ENCODE measurements at places on chromosomes 13 and 19.

- no peak overlapping the region for H3K4me3 ChIP-seq
- no peaks in the 10 kb centered on the region for H3K27me3 ChIP-seq
- H3K27ac ChIP-seq: peak overlapping the region; percentile 80
- DNase-seq: peak; percentile 80
- no peaks in the 10 kb centered on the region for H3K4me1 ChIP-seq
- no peaks in the 10 kb centered on the region for H3K36me3 ChIP-seq
These were observed 27.2 kb downstream of the RCBTB2 start for GRCh38 chr13:48505597-48506091.

GRCh38 chr19:17866964-17867486, 4.7 kb upstream of the SLC5A5 start:
- no peak overlapping the region for H3K27ac ChIP-seq
- H3K36me3 ChIP-seq: peaks cover 39% of the 10 kb centered on the region
- no peaks in the 10 kb centered on the region for H3K4me1 ChIP-seq
- no peak overlapping the region for H3K4me3 ChIP-seq
- DNase-seq: no peak

DNA sequence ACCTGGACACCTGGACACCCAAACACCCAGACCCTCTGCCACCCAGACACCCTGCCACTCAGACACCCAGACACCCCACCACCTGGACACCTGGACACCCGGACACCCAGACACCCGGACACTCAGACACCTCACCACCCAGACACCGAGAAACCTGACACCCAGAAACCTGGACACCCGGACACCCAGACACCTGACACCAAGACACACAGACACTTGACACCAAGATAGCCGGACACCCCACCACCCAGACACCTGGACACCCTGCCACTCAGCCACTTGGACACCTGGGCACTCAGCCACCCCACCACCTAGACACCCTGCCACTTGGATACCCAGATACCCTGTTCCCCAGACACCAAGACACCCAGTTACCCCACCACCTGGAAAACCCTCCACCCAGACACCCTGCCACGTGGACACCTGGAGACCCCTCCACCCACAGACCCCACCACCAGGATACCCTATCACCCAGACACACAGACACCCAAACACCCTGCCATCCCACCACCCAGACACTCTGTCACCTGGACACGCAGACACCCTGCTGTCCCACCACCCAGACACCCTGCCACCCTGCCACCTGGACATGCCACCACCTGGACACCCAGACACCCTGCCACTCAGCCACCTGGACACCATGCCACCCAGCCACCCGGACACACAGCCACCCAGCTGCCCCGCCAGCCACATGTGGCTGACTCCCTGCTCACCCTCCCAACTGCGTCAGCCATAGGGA, 17.4 kb downstream of the C19orf12 start:
- H3K27me3 ChIP-seq: no peaks in the 10 kb centered on the region
- H3K4me1 ChIP-seq: no peaks in the 10 kb centered on the region
- H3K4me3 ChIP-seq: no peak overlapping the region
- no peak for DNase-seq

GRCh38 chr19:11268783-11269267, 6.5 kb upstream of the DOCK6 start:
- no peak for DNase-seq
- no peak overlapping the region for H3K4me3 ChIP-seq
- no peaks in the 10 kb centered on the region for H3K36me3 ChIP-seq
- H3K27me3 ChIP-seq: no peaks in the 10 kb centered on the region
- no peak overlapping the region for H3K27ac ChIP-seq

GRCh38 chr13:46377554-46377953, 9.5 kb downstream of the RUBCNL start:
- DNase-seq: no peak
- H3K4me3 ChIP-seq: no peak overlapping the region
- no peaks in the 10 kb centered on the region for H3K27me3 ChIP-seq
- no peak overlapping the region for H3K27ac ChIP-seq

- no peaks in the 10 kb centered on the region for H3K36me3 ChIP-seq
- H3K27me3 ChIP-seq: no peaks in the 10 kb centered on the region
- DNase-seq: no peak
- no peak overlapping the region for H3K27ac ChIP-seq
These were observed 883.4 kb upstream of the SPRY2 start for GRCh38 chr13:81224209-81224833.

DNA sequence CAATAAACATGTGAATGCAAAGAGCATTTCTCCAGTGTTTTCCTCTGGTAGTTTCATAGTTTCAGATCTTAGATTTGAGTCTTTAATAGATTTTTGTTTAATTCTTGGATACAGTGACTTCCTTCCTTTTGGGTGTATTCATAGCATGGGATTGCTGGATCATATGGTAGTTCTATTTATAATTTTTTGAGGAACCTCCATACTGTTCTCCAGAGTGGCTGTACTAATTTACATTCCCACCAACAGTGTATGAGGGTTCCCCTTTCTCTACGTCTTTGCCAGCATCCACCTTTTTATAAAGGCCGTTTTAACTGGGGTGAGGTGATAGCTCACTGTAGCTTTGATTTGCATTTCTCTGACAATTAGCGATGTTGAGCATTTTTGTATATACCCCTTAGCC, 9.3 kb upstream of the CALM3 start:
- H3K4me1 ChIP-seq: no peaks in the 10 kb centered on the region
- H3K27ac ChIP-seq: no peak overlapping the region
- H3K27me3 ChIP-seq: no peaks in the 10 kb centered on the region
- no peak for DNase-seq

DNA sequence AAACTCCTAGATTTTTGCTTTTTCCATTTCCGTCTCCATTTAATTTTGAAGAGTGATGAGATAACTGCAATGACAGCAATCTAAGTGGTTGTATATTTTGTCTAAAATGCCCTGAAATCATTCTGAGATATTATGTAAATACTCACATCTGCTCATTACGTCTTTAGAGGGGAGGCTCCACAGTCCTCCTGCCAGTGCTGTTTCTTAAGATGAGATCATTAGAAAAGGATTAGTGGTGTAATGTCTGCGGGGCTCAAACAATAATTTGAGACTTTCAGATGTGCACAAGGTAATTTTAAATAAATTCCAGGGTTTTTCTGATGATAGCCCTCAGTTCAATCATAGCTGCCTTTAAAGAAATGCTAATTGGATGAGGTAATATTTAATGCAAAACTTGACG, 437.9 kb downstream of the FOXO1 start:
- no peak overlapping the region for H3K27ac ChIP-seq
- no peaks in the 10 kb centered on the region for H3K36me3 ChIP-seq
- DNase-seq: no peak

GRCh38 chr19:1587872-1588271, 4.8 kb downstream of the MBD3 start:
- H3K4me3 ChIP-seq: no peak overlapping the region
- H3K36me3 ChIP-seq: peaks cover 11% of the 10 kb centered on the region
- no peak overlapping the region for H3K27ac ChIP-seq
- peaks cover 20% of the 10 kb centered on the region for H3K4me1 ChIP-seq
- DNase-seq: no peak

- peak overlapping the region; percentile 45 for H3K27ac ChIP-seq
- DNase-seq: no peak
- peaks cover 54% of the 10 kb centered on the region for H3K36me3 ChIP-seq
- no peaks in the 10 kb centered on the region for H3K27me3 ChIP-seq
These were observed 11.3 kb downstream of the PLEKHF1 start for GRCh38 chr19:29676586-29676985.

- peak overlapping the region; percentile 88 for H3K4me3 ChIP-seq
- H3K36me3 ChIP-seq: no peaks in the 10 kb centered on the region
- no peak for DNase-seq
- H3K27ac ChIP-seq: peak overlapping the region; percentile 87
These were observed 617 bp downstream of the SKA3 start for GRCh38 chr13:21175656-21176214.

DNA sequence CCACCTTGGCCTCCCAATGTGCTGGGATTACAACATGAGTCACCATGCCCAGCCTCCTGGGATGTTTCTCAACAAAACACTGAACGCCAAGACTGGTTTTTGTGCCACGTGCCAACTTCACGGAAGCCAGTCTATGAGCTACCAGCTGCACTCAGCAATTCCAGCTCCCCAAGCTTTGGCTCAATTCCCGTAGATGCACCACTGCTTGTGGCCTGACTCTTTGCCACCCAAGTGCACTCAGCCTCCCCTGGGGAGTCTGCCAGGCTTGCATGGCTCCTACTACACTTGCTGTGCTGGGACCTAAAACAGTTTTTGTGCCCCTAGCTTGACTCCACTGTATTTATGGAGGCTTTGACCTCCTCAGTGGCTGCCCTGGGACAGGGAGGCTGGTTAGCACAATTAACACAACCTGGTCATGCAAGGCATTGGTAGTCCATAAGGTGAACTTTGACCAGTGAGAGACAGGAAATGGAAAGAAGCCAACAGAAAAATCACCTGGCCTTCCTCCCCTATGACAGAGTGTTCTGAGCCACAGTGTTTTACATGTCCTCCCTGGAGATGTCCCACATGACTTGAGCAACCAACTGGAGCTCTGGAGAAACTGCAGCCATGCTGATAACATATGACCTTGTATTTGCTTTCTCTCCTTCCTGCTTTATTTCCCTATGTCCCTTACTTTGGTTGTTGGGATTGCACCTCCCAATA, 1173.1 kb downstream of the UQCRFS1 start:
- no peak overlapping the region for H3K4me3 ChIP-seq
- no peak overlapping the region for H3K27ac ChIP-seq
- H3K36me3 ChIP-seq: no peaks in the 10 kb centered on the region
- no peaks in the 10 kb centered on the region for H3K4me1 ChIP-seq
- no peak for DNase-seq

DNA sequence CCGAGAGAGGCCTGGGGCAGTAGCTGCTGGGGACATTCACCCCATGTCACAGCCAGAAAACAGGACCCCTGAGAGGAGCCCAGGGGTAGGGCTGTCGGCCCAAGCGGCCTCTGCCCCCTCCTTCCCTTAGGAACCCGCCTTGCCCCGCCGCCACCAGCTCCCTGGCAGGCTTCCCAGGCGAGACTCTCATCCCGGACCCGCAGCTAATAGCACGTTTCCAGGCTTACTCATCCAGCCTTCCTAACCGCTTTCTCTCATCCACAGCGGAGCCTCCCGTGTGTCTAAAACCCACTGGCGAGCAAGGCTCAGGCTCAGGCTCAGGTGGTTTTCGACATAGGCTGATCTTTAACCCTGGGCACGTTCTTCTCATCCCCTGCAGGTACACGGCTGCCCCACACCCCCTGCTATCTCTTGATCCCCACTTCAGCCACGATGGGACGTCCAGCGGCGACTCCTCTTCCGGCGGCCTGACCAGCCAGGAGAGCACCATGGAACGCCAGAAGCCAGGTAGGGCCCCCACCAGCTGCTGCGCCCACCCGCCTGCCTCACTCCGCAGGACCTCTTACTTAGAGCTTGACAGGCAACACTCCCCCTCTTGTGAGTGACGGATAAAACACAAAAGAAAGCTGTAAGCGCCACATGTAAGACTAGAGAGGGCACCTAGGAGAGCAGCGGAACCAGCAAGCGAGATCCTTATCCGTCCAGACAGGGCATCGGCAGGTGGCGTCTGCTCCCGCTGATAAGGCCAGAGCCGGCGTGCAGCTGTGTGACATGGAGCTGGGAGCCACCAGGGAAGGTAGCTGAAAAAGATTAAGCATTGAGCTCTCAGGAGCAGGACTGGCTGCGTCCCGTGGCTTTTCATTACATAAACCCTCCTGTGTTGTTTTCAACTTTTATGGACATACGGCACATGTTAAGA, 71.3 kb downstream of the DPF1 start:
- H3K27me3 ChIP-seq: no peaks in the 10 kb centered on the region
- no peak for DNase-seq
- peaks cover 11% of the 10 kb centered on the region for H3K36me3 ChIP-seq
- no peak overlapping the region for H3K4me3 ChIP-seq
- H3K27ac ChIP-seq: no peak overlapping the region
- no peaks in the 10 kb centered on the region for H3K4me1 ChIP-seq

- H3K36me3 ChIP-seq: peaks cover 20% of the 10 kb centered on the region
- H3K4me3 ChIP-seq: no peak within 1 kb of the TSS
- no peak within 1 kb of the TSS for H3K27ac ChIP-seq
- no peaks in the 10 kb centered on the region for H3K27me3 ChIP-seq
- no peak for DNase-seq
These were observed at the start of gene SLC6A16 for GRCh38 chr19:49324801-49325576. Gene SLC6A16 (minus strand): TSS chr19:49325191. CDS start chr19:49311347, 13,844 bp downstream.

DNA sequence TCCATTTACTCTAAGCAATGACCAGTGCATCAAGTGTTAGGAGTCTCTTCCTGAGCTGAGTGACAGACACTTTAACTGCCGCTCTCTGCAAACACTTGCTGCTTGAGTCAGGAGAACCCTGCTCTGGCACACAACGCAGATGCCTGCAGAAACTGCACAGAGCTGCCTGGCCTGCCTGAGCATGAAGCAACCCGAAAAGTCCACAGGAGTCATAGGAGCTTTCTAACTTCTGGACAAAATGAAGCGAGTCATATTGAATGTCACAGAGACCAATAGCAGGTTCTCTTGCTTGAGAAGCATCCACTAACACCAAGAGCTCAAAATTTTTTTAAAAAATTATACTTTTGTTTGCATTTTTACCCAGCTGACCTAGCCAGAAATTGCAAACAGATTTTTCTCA, 232.4 kb downstream of the LHFPL6 start:
- peak overlapping the region; percentile 64 for H3K27ac ChIP-seq
- no peaks in the 10 kb centered on the region for H3K36me3 ChIP-seq
- DNase-seq: peak; percentile 48

DNA sequence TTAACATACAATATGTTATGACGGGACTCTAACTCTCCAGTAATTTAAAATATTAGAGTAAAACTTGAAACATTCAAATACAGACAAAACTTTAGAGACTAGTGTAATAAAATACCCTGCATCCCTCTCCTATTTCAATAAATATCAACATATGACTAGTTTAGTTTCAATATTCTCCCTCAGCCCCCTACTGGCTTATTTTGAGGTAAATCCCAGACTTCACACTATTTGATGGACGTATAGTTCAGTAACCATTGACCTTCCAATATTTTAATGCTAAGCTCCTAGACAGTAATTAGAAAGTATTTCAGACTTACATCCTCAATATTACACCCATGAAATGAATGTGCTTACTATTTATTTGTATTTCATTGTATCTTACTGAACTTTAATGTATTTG, 180.7 kb upstream of the STARD13 start:
- no peaks in the 10 kb centered on the region for H3K27me3 ChIP-seq
- H3K4me3 ChIP-seq: no peak overlapping the region
- no peak overlapping the region for H3K27ac ChIP-seq
- no peak for DNase-seq
- no peaks in the 10 kb centered on the region for H3K36me3 ChIP-seq

DNA sequence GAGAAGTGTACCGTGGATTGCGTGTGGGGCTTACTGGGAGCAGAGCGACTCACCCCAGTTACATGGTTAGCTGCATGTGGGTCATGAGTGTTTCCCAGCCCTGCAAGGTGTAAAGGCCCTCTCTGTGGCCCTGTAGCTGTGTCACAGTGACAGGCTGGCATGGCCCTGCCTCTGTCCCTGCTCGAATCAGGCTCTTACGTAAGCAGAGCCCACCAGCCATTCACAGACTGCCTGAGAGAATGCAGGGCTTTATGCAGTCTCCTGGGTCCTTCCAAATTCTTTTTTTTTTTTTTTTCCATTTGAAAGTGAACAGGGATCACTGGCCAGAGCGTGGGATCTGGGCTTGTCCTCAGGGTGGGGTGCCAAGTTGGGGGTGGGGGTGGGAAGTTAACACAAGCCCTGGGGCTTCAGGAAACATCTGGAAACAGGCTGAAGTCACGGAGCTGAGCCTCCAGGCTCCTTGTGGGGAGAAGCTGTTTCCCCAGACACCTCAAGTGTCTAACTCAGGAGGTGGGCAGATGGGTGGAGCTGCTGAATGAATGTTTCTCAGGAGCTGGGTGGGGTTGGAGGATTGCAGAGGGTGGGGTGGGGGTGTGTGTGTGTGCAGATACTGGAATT, 13.4 kb downstream of the TECR start:
- H3K27ac ChIP-seq: no peak overlapping the region
- no peak for DNase-seq
- H3K4me3 ChIP-seq: no peak overlapping the region
- H3K4me1 ChIP-seq: peaks cover 10% of the 10 kb centered on the region
